ENCODE measurements at places on chromosomes 6 and 20. TPM values are rescaled to one million over a fixed set of nuclear protein-coding genes. Genes with fewer than 3 reads are reported as not detected.
A peak's percentile ranks its signal among the peaks of the same experiment; 100 is the strongest.

DNA sequence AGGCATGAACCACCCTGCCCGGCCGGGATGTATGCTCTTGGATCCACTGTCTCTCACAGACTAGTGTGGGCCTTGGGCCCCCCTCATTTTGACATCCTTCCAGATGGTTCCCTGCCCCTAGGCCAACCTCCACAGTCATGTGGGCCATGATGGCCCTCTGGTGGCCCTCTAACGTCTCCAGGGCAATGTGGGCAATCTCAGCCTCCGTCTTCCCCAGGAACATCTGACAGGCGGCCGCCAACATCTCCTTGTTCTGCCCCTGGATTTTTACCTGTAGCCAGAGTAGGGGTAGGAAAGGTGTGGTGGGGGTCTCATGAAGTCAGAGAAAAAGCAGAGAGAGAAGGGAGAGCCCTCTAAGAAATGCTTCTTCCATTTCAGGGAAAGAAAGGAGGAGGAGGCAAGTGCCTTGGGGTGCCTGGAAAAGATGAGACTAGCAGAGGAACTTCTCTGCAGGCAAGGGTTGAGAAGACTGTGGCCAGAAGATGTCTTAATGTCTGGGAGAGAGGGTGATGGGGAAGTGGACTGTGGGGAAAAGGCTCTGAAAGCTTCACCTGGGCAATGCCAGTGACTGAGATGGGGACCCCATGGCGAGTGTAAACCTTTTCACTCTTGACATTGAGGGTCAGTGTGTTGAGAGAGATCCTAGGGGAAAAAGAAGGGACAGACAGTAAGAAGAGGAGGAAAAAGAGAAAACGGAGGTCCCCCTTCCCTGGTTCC is 1.3 kb downstream of the FLOT1 start:
- DNase-seq: peak; percentile 59

- peak; percentile 47 for DNase-seq
Measured at GRCh38 chr6:52162940-52163908, 23.0 kb upstream of the IL17A start.

DNA sequence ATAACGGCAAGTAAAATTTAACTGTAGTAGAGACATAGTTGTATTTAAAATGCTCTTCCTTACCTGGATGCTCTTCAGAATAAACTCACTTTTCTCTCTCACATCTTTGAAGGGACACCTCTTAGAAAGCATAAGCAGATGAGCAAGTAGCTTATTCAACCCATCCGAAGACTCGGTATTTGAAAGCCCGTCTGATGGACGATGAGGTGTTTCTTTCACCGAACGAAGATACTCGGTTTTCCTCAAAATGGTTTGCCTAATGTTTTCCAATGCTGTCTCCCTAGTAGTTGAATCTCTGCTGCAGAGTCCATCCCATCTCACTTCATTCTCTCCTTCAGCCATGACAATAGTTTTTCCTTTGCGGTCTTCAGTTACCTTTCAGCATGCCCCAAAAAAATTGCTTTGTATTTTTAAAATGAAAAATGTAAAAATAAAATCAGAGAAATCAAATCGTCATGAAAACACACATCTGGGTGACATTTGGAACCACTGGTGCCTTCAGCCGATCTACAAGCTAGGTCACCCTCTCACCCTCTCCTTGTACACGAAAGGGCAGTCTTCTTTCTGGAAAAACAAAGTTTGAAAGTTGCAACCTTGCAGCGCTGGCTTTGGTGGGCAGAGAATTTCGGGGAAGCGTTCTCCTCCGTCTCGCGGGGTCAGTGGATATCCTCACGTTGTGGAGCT is 772 bp downstream of the SESN1 start:
- DNase-seq: peak; percentile 46

SLC17A9 gene
- not detected for total RNA-seq

GRCh38 chr6:82396964-82397751 is 33.5 kb downstream of the TPBG start:
- DNase-seq: peak; percentile 98

DNA sequence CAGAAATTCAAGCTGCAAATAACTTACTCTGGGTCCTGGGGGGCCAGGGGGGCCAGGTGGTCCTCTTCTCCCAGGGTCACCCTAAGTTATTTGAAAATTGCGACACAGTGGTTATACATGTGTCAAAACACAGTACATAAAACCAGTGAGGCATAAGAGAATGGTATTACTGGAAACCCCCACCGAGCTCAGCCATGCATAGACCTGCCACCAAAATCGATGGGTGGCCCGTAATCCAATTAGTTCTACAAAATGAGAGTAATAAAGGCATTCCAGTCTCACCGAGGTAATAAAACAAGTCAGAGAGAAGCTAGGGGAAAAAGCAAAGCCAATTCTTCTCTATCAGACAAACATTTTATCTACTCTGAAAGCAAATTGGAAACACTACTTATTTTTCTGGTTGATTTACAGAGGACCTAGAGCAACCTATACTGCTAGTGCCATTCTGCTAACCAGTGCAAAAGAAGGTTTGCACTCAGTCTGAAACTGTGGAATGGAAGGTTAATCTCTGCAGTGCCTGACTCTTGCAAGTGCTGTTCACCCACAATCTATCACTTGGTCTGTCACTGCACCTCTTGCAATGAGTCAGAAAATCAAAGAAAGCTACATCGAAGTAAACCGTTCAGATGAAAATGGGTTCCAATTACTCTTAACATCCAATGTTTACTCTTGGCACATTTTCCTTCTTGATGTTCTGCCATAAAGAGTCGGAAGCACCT is 32.4 kb downstream of the COL9A1 start:
- DNase-seq: no peak

GRCh38 chr20:12053353-12053752 is 135.7 kb downstream of the BTBD3 start:
- DNase-seq: peak; percentile 97

TRMT6 gene
- 31.3 TPM for total RNA-seq

DNA sequence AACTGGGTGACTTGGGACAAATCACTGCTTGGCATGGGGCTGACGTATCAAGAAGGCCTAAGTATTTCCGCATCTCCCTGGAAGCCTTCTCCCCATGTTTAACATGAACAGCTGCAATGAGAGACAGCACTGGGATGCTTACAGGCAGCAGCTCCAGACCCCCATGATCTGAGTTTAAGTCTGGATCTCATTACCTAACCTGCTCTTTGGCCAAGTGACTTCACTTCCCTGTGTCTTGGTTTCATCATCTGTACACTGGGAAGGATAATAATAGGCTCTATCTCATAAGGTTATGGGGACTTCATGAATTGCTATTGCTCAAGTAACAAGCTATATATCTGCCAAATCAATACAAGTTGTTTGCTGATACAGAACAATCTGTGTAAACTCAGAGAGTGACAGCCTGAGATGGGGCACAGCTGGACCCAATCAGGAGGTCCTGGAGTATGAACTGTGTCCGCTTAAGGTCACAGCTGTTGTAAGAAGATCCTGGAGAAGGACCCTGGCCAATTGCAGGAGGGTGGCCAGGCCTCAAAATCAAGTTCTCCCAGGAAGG is 56.0 kb downstream of the TGM2 start:
- no peak for DNase-seq

DNA sequence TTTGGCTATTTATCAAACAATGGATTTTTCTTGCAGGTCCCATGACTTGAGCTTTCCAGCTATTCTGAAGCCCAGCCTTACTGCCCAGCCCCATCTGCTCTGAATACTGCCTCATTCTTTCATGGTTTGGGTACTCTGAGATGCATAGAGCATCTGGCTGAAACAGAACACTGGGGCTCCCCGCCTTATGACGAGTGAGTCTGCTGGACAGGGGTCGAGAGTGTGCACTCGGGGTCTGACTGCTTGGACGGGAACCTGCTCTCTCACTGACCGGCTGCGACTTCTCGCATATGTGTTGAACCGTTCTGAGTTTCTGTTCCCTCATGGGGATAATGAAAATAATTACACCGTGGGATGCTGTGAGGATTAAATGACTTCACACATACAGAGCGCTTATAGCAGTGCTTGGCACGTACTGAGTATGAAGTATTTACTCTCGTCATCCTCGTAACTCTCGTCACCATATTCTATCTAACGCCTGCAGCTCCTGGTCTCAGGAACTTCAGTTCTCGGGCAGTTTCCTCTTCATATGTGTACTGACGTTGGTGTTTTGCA is 59.5 kb upstream of the MPC1 start:
- DNase-seq: no peak

- peak; percentile 74 for DNase-seq
Measured at GRCh38 chr6:154341336-154341735, 15.3 kb downstream of the IPCEF1 start.

LTB gene
- 4.6 TPM for total RNA-seq

DNA sequence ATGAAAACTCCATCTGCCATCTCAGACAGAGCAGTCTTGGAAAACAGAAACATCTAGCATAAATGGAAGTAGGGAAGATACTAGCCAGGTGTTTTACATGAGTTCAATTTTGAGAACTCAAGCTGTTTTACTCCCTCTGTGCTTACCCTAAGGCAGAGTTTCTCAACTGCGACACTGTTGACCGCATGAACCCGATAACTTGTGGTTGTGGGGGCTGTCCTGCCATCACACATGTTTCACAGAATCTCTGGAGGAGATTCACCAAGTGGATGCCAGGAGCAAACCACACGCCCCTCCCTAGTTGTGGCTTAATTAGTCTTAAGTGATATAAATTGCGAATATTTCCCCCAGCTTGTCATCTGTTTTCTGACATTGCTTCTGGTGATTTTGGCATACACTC is 2.3 kb upstream of the SERPINB6 start:
- peak; percentile 89 for DNase-seq

ZBTB46 gene
- 2.5 TPM for total RNA-seq

GRCh38 chr6:165308926-165309731 is at the start of gene C6orf118:
Gene C6orf118, minus strand, starts transcription at chr6:165309605. Its CDS starts 19 bp downstream, at chr6:165309586.
- peak; percentile 39 for DNase-seq

- DNase-seq: no peak
Measured at GRCh38 chr6:166987930-166988329, 11.3 kb upstream of the CEP43 start.

GRCh38 chr20:56537997-56538396 is 5.0 kb downstream of the FAM209B start:
- DNase-seq: peak; percentile 25

SMOC2 gene
- 0.47 TPM for total RNA-seq

C6orf141 gene
- total RNA-seq: 16.6 TPM

DNA sequence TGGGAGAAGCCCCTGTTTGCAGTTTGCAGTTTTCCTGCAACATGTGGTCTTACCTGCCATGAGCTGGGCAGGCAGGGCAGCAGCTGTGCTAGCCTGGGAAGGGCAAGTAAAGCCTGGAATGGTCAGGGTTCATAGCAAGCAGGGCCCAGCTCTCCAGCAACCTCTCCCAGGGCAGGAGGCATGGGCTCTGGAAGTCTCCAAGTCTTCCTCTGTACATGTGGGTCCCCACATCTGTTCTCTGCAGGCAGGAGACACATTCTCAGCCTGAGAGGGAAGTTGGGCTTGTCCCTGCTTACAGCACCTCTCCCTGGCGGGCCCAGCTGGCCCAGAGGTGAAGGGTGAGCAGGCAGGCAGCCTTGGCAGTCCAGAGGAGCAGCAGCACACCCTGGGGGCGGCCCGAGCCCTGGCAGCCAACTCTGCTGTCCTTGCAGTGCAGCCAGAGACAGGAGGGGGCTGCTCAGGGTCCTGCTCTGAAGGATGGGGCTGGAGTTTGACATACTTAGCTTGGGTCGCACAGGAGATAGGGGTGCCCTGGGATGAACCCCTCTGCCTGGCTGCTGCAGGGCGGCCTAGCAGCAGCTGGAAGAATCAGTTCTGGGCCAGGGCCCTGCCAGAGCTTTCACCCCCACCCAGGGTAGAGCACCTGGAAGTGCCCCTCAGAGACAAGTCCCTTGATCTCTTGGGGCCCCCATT is 176.0 kb downstream of the MRPL14 start:
- DNase-seq: peak; percentile 58

GRCh38 chr20:41048461-41049301 is 20.1 kb downstream of the TOP1 start:
- DNase-seq: peak; percentile 45

Data from M059J (cell line).